ENCODE measurements at places on chromosomes 6 and 20. TPM values are rescaled to one million over a fixed set of nuclear protein-coding genes. Genes with fewer than 3 reads are reported as not detected.
A peak's percentile ranks its signal among the peaks of the same experiment; 100 is the strongest.

EYA4 gene
- total RNA-seq, result not detected

PARD6B gene
- total RNA-seq, result 6.1 TPM

QRSL1 gene
- 77.9 TPM for total RNA-seq

CRISP2 gene
- not detected for total RNA-seq

TTK gene
- 46.0 TPM for total RNA-seq

GRCh38 chr6:71391126-71391525 lies 102.5 kb downstream of the OGFRL1 start:
- no peak for DNase-seq

DNA sequence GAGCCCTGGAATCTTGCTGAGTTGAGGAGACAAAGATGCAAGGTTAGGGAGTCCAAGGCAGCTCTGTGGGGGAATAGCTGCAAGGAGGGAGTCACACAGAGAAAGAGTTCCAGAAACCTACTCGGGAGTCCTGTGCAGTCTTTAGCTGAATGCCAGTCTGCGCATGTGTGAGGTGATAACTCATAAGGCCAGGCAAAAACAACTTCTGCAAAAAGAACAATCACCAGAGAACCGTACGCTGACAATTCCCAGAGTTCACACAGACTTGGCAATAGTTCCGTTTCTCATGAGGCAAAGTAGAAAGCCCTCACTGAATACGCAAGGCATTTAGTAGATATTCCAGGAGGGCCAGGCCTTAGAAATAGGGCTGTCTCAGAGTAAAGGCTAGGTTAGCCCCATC lies 135.2 kb upstream of the TAB2 start:
- DNase-seq, result no peak

- no peak for DNase-seq
These were observed 111.3 kb downstream of the LRRC1 start for GRCh38 chr6:53906103-53906502.

GRCh38 chr6:56043076-56043475 lies 167.7 kb upstream of the BMP5 start:
- DNase-seq, result no peak

GRCh38 chr6:151869787-151870186 lies 62.3 kb downstream of the ESR1 start:
- DNase-seq, result no peak

DNA sequence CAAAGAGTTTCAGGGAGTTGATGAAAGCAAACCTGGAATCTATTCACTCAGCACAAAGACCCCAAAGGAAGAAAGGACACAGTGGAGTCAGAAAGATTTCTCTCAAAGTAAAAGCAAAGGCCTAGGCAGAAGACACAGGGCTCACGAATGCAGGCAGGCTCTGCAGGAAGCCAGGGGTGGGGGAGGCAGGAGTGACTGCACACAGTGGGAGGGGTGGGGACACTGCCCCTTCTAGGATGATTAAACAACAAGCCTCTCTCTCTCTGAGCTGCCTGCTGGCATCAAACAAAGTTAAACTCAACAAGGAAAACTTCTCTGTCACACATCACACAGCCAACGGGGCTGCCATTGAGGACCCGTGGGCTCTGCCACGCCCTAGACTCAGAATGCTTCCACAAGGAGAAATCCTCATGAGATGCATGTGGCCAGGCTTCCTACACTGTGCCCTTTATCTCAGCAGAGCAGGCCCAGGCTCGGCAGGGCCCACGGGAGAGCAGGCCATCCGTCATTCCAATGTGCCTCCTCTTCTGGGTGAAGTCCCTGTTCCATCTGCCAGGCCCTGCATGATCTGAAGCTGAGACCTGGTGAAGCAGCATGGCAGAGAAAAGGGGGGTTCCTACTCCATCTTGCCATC lies 70.1 kb downstream of the RAMACL start:
- no peak for DNase-seq

DNA sequence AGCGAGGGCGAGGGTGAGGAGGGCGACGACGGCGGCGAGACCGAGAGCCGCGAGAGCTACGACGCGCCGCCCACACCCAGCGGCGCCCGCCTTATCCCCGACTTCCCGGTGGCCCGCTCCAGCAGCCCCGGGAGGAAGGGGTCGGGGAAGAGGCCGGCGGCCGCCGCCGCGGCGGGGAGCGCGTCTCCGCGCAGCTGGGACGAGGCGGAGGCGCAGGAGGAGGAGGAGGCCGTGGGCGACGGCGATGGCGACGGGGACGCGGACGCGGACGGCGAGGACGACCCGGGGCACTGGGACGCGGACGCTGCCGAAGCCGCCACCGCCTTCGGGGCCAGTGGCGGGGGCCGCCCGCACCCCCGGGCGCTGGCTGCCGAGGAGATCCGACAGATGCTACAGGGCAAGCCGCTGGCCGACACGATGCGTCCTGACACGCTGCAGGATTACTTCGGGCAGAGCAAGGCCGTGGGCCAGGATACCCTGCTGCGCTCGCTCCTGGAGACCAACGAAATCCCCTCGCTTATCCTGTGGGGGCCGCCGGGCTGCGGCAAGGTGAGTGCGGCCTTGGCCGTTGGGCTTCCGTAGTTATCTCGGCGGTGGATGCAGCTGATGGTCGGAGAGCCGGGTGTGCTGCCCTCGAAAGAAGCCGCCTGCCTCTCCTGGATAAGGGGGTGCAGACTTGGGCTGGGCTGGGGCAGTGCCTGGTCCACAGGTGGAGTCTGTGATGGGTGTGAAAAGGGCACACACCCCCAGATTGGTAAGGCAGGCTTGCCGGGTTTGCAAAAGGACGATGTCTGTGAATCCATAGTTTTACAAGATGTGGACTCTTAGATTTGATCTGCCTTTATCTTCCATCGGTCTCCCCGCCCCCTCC lies 938 bp downstream of the WRNIP1 start:
- peak; percentile 66 for DNase-seq

DNA sequence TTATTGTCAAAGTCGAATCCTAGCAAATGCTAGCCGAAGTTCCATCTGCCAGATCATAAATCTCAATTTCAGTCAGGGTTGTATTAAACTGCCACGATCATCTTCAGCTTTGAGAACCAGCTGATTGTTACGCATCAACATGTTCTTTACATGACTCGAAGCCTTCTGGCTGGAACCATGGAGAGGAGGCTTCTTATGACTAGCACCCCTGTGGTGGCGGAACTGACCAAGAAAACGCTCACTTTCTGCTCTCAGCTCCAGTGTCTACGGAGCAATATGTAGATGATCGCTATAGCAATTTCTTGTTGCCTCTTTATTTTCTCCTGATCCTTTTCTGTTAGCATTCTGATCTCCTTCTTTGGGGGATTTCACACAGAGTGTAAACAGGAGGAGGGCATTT lies 479.4 kb upstream of the SLC35B3 start:
- DNase-seq, result no peak

DNA sequence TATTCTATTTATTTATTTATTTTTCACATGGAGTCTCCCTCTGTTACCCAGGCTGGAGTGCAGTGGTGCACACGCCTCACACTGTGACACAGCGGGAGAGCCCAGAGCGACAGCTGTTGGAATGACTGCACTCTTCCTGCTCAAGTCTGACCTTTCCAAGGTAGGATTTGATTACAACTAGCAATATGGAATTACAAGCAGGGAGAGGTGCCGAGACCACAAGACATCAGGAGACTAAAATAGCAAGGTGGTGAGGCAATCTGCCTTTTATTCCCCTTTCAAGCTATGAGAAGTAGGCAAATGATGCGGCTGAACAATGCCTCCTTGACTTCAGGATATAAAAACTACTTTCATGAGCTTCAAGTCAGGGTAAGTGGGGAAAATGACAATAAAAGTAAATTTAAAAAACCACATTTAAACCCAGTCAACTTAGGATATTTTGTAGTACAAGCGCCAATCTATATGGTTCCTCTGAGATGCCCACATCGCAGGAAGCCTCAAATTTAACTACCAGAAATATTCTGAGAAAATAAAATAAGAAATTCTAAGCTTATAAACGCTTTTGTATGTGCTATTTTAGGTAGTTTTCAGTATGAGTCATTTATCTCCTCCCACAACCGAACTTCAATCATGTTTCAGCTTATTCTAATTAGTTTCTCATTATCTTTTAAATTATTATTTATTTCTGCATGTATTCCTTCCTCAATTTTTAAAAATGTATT lies 146.9 kb upstream of the SGK1 start:
- DNase-seq, result no peak

- no peak for DNase-seq
These were observed 39.2 kb upstream of the FAM50B start for GRCh38 chr6:3809982-3810381.

- DNase-seq, result peak; percentile 93
These were observed 15.0 kb downstream of the ZNF217 start for GRCh38 chr20:53578492-53579222.

DNA sequence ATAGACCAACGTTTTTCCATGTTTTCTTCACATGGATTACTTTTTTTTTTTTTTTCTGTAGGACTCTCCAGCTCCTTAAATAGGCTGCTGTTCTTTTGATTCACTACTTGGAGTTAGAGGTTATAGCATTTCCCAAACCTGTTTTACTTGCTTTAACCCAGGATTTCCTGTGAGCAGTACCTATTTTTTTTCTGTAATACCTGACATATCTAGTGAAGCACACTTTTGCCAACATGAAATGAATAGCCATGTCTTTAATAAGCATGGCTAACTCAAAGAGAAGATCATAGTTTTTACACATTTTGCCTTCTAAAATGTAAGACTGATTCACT lies 137.0 kb downstream of the FOXA2 start:
- DNase-seq, result no peak

DNA sequence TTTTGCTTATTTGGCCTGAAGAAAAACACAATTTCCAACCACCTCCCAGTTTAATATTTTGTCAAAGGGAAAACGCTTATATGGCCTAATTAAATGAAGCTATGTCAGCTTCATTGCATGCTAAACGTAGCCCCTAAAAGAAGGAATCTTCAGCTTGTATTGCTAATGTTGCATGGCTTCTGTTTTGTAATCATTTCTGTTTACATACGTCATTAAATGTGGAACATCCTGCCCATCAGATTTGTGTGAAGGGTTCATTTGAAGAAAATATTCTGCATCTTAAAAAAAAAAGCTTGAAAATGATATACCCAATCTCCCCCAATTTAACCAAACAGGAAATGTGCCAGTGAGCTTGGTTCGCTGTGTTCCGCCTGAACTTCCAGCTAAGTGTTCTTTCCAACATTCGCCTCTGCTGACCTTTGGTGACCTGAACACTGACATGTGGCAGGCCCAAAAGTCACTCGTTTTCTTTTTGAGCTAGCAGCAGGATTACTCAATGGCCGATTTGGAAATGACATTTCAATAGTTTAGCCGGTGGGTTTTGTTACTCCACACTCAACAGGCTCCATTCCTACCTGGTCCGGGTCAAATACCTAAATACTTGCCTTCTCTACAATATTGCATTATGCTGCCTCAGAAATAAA lies 12.7 kb upstream of the SIRT5 start:
- DNase-seq, result no peak

GRCh38 chr20:23550227-23550626 lies 18.1 kb downstream of the CST9L start:
- DNase-seq, result no peak

DNA sequence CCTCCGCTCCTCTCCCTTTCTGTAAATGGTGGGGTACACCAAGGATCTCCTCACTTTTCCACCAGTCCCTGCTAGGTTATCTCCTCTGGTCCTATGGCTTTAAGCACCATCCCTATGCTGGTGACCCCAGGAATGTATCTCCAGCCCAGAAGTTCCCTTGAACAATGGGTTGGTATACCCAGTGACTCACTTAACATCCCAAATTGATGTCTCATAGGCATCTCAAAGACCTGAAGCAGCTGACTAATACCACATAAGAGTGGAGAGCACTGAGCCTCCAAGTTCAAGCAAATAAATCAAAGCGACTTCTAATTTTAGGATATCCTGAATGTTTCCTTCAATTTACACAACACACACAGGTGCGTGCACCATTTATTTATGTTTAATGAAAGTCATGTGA lies 48.3 kb downstream of the ADGRF1 start:
- DNase-seq, result no peak

DNA sequence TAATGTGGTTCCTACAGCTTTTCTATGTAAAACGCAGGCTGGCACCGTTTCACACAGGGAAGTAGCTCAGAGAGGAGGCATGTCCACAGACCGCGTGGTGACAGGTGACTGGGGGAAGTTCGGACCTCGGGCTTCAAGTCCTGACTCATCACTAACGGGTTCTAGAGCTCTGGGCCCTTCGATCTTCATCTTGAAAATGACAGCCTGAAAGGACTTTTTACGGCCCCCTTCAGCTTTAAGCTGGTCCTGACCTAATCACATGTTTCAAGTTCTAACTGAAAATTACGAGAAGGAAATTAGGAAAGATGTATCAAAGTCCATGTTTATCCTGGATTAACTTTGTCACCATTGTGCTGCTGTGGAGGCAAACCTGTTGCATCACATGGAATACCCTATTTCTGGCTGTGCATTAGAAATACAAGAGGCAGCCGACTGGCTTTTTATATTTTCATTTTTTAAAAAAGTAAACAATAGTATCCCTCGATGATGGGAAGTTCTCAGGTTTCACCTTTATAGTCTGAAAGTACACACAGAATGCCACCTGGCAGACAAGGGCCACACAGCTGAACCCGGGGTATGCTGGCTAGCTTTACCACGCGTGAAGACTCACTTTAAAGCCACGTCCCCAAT lies 2.0 kb downstream of the MAN1A1 start:
- DNase-seq, result peak; percentile 75

Measured in OCI-LY7 (cell line).